ENCODE measurements at places on chromosomes 13 and 19.

GRCh38 chr19:13228561-13228960 lies 78.3 kb downstream of the IER2 start:
- no peak for DNase-seq

DNA sequence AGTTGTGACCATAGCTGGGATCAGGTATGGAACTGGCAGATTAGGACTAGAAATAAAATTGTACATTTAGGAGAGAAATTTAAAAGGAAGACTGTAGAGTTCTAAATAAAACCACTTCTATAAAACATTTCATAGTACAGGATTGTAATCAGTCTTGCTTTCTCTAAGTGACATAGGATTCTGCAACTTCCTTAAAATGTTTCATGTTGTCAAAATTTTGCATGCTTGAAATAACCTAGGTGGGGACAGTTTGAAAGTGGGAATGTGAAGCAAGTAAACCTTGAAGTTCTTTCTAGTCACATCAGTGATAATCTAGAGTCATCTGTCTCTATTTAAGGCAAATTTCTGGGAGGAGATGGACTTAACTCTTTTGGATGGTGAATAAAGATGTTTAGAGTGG lies 6.7 kb downstream of the TM9SF2 start:
- no peak for DNase-seq

DNA sequence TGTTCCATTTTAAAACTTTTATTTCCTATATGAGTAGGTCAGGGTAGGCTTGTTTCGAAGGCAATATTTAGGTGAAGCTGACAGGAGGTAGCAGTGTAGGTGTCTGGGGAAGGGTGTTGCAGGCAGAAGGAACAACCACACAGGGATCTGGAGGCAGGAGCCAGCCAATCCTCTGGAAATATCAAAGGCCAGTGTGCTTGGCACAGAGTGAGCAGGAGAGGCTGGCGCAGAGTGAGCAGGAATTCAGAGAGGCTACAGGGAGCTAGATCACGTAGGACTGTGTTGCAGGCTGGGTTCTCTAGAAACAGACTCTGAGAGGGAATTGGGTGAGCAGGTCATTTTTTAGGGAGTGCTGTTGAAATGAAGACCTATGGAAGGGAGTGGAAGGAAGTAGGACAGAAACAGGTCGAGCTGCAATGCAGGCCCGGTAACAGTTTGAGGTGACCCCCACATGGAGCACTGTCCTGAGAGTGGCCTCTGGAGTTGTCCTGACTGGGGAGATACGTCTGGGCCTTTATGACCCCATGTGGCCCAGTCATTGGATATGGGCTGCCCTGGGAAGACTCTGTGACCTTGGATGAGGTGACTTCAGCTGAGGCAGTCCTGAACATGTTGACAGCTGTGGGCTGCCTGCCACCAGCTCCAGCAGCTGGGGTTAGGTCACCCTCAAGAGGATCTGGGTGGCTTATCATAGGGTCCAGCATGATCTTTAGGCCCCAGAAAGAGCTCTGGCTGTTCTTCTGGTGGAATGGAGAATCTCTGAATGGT lies 51.7 kb downstream of the ERCC5 start:
- DNase-seq: no peak

DNA sequence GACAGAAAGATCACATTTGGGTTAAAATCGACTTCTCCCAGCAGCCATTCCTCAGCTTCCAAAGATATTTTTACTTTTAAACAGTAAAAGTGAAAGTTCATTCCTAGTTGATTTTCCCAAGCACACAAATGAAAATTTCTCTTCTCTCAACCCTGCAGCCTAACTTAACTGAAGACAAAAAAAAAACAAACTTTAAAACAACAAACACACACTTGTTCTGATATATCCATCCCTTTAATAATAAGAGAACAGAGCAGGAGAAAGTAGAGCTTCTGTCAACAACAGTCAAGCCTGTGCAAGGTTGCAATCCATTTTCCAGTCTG lies 72.9 kb downstream of the STK24 start:
- no peak for DNase-seq

- no peak for DNase-seq
Observed at GRCh38 chr13:101945435-101945834, 456.4 kb downstream of the FGF14 start.

DNA sequence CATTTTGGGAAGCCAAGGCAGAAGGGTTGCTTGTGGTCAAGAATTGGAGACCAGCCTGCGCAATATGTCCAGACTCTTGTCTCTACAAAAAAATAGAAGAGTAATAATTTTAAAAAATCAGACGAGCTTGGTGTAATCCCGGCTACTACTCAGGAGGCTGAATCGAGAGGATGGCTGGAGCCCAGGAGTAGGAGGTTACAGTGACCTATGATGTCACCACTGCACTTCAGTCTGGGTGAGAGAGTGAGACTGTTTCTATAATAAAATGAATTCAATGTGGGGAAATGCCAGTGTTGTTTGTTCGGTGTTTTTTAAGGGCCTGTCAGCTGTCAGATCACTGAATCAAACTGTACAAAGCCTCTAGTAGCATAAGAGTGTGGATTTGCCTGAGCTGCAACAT lies 1.2 kb upstream of the FBXL3 start:
- DNase-seq: no peak

- peak; percentile 81 for DNase-seq
Observed at GRCh38 chr19:47414469-47414868, 4.9 kb downstream of the MEIS3 start.

- no peak for DNase-seq
Observed at GRCh38 chr13:40391788-40392187, 274.7 kb downstream of the FOXO1 start.

GRCh38 chr13:114059946-114060860 lies 72.2 kb downstream of the RASA3 start:
- DNase-seq: no peak

DNA sequence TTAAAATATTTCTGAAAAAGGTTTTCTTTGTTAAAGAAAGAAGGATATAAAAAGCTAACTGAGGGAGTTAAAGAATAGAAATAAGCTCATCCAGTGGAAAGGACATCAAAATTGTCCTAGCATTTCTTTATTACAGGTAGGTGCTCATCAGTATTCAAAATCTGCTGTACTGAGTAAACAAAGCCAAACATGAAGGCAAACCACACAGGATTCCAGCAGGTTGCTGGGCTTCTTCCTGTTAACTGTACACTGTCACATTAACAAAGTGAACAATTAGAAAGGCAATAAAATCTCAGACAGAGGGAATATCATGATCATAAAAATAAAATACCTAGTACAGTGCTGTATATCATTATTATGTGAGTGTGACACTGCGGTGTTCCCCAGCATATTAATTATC lies 1541.0 kb downstream of the SLITRK5 start:
- DNase-seq: no peak

- DNase-seq: no peak
Observed at GRCh38 chr19:42496460-42497133, 31.7 kb downstream of the CEACAM1 start.

- no peak for DNase-seq
Observed at GRCh38 chr19:5138606-5139582, 170.0 kb downstream of the KDM4B start.

DNA sequence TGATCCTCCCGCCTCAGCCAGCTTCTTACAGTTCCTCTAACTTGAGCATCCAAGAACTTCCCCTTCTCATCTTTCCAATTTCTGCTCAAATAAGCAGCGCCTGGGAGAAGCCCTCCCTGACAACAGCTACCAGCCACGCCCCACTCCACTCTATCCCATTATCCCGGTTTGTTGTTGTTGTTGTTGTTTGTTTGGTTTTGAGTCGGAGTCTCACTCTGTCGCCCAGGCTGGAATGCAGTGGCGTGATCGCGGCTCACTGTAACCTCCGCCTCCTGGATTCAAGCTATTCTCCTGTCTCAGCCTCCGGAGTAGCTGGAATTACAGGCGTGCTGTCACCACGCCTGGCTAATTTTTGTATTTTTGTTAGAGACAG lies 822 bp upstream of the PTPRS start:
- DNase-seq: no peak

- DNase-seq: no peak
Observed at GRCh38 chr13:80677227-80677626, 336.3 kb upstream of the SPRY2 start.

- DNase-seq: peak; percentile 73
Observed at GRCh38 chr13:107138486-107138885, 570.5 kb upstream of the ARGLU1 start.

- DNase-seq: no peak
Observed at GRCh38 chr13:99439850-99440604, 61.2 kb upstream of the TM9SF2 start.

- DNase-seq: peak; percentile 63
Observed at GRCh38 chr19:39765091-39766076, 13.3 kb upstream of the LEUTX start.

DNA sequence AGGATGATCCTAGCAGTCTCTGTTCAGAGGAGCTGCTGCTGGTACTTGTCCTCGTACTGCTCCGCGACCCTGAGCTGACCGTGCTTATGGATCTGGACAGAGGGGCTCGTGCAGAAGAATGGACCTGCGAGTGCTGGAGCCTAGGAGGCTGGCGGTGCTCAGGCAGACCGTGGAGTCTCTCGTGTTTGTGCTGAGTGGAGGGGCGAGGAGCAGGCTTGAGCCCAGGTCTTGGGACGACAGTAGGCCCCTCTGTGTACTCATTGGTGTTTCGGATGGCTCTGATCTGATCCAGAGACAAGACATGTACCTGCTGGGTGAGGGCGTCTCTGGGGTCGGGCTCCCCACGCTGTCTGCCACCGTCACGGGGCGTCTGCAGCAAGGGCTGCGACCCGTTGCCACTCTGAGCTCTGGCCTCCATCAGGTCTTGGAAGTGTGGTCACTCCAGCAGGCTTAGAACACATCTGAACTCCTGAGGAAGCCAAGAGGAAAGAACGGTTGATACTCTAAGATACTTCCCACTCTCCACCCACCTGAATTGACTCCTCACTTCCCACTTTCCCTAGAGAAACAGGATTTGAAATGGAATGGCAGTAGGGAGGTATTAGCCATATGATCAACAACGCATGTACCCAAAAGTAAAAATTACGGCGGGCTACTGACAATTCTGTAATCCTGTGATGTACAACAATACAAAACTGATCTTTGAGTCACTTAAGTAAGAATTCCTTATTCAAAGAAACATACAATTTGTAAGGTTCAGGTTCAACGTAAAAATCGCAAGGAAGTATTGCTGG lies 3.4 kb downstream of the SPRY2 start:
- DNase-seq: no peak

- no peak for DNase-seq
Observed at GRCh38 chr13:63184693-63185092, 1769.0 kb upstream of the PCDH20 start.

DNA sequence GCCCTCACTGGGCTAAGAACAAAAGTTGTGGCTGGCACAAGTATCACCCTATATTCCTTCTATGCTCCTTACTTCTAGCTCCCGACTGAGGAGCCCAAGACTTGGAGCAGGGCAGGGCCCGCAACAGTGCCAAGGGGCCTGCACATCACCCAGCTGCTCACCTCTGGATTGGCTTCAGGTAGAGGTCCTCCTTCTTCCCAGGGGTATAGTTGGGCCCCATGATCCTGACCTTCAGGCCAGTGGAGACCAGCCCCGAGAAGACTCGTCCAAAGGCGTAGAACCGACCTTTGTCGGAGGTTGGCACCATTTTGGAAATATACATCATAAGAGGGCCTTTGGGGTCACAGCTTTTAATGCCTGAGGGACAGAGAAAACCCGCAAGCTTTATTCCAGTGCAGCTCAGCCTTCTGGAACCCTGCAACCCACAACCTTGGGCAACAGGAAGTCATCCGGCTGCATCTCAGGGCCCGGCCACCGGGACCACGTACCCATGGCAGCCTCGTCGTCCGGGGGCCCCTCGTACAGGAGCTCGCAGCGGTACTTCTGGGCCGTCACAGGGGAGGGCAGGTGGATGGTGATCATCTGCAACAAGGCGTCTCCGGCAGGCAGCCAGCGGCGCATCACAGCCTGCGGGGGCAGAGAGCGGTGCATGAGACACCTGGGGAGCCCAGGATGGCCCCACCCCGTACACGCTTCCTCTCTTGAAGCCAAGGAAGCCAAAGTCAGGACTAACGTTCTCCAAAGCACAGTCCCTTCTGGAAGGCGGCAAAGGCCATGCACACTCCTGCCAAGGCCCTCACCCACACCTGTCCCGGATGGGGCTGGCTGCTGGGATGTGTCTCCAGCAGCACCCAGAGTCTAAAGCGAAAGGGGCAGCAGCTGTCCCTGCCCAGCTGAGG lies 4.7 kb downstream of the EEF2 start:
- DNase-seq: no peak

- no peak for DNase-seq
Observed at GRCh38 chr13:64397701-64398100, 2832.4 kb downstream of the PCDH9 start.

DNA sequence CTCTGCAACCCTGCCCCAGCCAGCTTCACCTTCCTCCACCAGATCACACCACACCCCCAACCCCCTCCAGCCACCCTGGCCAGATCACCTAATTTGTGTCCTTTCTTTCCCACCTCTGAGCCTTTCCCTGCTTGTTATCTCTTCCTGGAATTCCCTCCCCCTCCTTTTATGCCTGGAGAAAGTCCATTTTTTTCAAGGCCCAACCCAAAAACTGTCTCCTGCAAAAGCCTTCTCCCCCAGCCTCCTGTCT lies 5.3 kb upstream of the TLE2 start:
- no peak for DNase-seq

DNA sequence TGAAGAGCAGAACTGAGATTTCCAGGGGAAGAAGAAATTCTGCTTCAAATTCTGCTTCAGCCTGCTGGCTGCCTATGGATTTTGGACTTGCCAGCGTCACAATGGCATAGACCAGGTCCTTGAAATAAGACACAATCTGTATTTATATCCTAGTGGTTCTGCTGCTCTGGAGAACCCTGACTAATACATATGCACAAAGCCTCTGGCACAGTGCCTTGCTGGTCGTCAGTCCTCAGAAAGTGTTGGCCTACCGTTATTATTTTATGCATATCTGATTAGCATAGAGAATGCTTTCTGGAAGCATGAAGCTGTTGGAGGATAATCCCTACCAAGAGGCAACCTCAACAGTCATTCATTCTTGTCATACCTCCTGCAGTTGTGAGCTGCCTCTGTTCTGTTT lies 213.7 kb downstream of the B3GLCT start:
- DNase-seq: no peak

GRCh38 chr13:36549755-36550154 lies 117.5 kb downstream of the CCNA1 start:
- DNase-seq: peak; percentile 97

GRCh38 chr19:39637891-39638290 lies 17.8 kb upstream of the LGALS16 start:
- no peak for DNase-seq

DNA sequence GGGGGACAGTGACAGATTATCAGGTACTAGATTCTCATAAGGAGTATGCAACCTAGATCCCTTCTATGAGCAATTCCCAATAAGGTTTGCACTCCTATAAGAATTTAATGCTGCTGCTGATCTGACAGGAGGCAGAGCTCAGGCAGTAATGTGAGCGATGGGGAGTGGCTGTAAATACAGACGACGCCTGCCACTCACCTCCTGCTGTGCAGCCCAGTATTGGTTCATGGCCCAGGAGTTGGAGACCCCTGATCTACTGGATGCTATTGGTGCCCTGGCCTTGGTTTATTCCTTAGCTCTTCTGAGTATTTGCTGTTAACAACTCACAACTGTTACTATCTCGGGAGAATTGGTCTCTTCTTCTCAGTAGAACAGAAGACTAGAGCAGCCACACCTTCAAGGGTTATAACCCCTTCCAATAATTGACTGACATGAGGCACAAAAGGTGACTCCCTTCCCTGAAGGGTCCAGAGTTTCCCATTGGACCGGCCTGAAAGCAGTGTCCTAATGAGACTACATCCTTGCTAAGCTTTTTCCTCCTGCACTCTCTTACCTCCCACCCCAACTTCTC lies 35.0 kb upstream of the RBM26 start:
- DNase-seq: no peak

GRCh38 chr13:66751691-66752090 lies 478.4 kb downstream of the PCDH9 start:
- no peak for DNase-seq
